ENCODE measurements at places on chromosomes 1 and 21.

GRCh38 chr1:161082996-161083747 lies 6.2 kb downstream of the NECTIN4 start:
- no peak for DNase-seq

DNA sequence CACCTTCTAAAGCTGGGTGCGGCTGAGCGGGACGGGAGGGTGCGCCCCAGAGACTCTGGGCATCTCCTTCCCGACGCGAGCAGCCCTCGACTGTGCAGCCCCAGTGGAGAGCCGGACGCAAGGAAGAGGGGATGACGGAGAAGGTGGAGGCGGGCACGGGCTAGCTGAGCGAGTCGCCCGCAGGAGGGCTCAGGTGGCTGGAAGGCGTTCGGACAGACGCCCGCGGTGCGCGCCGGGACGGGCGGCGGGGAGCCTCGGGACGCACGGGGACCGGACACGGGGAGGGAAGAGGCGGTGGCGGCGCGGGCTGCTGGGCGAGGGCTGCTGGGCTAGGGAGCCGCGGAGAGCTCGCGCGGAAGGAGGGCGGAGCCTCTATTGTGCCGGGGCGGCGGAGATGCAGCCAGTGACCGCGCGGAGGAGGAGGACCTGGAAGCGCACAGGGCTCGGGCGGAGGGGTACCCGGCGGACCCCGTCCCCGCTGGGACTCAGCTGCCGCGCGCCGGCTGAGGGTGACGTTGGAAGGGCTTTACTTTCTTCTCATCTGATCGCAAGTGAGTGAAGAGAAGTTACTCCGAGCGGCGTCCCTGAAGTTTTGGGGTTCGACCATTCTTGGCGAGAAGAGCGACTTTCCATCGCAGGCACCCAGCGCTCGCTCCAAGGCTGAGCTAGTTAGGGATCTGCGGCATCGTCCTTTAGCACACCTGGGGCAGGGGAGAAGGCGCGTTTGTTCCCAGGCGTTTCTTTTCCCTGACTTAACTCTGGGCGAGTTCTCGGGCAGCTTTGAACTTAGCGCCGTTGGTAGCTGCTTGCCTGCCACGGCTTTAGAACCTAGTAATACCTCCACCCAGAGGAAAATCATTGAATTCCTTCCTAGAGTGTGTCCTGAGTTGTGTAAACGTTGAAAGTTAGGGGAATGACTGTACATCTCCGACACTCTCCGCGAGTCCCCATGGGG lies at the start of gene OLFML2B:
TSS of gene OLFML2B (minus strand) at position 323 of the 955 bp plus-strand sequence. CDS start 439 bp downstream, outside the sequence.
- peak; percentile 45 for DNase-seq

DNA sequence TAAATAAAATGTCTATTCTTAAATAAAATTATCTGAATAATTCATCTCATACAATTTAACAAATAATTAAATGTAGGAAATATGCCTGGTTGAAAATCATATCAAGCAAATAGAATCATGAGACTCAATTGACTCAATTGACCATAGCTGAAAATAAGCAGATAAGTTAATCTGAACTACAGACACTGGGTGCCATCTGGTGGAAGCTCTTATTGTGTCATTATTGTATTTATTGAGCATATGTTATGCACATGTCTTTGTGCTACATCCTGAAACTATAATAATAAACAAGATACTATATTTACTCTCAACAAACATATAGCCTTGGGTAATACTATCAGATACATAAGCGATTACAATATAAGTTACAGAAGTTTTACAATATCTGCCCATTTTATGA lies 41.0 kb downstream of the BRINP3 start:
- DNase-seq, result peak; percentile 52

- no peak for DNase-seq
Measured at GRCh38 chr1:61093525-61094137, 11.3 kb downstream of the NFIA start.

DNA sequence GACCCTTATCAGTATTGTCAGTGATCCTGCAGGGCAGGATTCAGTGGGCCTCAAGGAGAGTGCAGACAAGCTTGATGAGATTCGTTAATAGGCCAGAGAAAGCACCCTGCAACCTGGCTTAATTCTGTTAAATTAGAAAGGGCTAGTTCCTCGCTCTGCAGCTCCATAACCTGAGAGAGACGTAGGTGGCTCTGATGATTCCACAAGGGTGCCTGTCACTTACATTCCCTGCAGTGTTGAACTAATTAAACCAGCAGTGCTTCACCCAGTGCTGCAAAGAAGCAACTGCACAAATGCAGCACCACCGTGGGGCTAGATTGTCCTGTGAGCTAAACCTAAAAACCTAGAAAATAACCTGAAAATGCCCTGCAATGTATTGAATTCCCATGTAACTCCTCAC lies 270.8 kb downstream of the CACNA1E start:
- DNase-seq, result no peak

- no peak for DNase-seq
Measured at GRCh38 chr1:41343790-41344699, 17.2 kb upstream of the FOXO6 start.

- DNase-seq, result no peak
Measured at GRCh38 chr21:37552496-37553029, 186.0 kb downstream of the DYRK1A start.

DNA sequence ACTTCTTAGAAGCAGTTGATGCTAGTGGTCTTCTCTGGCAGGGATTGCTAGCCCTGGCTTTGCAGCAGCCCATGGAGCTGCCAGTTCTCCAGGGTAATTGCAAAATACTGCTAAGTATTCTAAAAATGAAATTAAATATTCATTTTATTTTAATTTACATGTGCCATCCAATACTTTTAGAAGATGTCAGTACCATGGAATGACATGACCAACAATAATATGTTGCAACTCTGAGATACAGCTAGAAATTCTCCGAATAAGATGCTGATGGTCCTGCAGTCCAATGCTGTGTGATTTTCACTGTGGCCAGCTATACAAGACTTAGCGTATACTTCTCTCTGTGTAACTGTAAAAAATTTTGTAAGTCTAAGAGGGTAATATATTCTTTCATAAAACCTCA lies 20.0 kb upstream of the WARS2 start:
- no peak for DNase-seq

- DNase-seq, result no peak
Measured at GRCh38 chr1:89257041-89257440, 15.6 kb downstream of the GBP5 start.

DNA sequence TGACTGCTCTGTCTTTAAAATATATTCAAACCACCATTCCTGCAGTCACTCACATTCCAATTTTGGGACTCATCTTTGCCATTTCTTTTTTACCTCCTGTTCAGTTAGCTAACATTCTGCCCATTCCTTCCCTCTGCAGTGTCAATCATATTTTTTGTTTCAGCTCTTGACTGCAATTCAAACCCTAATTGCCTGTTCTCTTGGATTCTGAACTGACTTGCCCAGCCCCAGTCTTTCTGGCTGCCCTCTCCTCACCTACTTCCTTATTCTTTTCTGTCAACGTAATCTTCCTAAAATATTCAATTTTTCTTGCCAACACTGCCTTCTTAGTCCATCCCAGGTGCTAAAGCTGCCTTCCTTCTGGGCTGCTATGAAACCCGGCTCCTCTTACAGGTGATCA lies 6.1 kb downstream of the PRDM2 start:
- DNase-seq, result no peak

DNA sequence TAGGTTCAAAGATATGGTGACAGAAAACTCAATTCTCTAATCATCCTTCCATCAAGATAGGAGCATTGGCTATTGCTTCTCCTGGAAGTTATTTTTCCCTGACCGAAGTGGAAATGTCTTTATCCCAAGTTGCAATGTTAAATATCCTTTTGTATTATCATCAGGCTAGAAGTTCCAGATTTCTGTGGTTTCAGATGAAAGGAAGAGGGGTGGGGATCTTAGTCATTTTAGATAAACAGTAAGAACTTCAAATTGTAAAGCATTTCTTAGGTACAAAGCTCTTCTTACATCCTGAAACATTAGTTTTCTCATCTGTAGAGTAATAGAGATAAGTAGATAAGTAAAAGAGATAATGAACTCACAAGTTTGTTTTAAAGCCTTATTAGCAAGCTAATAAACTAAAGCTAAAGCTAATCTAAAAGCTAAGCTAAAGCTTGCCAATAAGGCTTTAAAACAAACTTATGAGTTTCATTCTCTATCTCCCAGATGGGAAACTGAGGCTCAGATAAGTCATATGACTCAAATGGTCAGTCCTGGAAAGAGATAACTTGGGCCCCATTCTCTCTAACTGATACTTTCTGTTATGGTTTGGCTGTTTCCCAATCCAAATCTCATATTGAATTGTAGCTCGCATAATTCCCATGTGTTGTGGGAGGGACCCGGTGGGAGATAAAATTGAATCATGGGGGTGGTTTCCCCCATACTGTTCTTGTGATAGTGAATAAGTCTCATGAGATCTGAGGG lies 99.2 kb upstream of the KCNK2 start:
- DNase-seq, result no peak
